Prostate gland (tissue), 2 donors: ENCODE measurements at places on chromosomes 7 and 10.

DNA sequence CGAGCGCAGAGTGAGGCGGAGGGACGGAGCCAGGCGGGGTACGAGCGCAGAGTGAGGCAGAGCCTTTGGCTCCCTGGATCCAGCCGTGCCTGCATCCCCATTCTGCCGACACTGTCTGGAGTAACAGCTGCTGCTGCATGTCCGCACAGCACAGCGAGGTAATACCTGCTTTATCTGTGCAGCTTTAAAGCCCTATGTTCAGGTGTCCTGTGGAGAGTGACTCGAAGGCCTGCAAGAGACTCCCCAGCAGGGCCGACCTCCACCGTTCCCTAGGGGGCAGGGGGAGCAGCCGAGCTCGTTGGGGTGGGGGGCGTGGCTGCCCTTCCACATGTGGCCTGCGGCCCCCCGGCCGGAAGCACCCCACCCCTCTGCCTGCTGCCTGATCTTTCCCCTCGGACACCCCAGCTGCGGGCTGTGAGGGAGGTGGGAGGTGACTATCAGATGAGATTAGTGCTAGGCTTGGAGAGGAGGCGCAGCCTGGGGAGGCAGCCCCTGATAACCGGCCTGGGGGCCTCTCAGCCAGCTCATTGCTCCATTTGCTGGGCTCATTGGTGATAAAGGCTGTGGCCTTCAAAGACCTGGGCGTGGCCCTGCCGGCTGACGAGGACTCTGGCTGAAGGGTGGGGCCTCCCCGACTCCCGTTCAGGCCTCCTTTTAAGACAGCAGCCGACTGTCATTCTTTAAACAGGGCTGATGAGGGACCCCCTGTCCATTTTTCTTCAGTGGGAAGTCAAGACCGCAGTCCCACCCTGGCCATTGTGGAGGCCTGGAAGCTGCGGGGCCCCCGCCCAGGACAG is 8.0 kb downstream of the VENTX start:
- DNase-seq = no peak

- no peak for DNase-seq
Observed at GRCh38 chr7:36344622-36345021, 45.0 kb upstream of the ANLN start.

DNA sequence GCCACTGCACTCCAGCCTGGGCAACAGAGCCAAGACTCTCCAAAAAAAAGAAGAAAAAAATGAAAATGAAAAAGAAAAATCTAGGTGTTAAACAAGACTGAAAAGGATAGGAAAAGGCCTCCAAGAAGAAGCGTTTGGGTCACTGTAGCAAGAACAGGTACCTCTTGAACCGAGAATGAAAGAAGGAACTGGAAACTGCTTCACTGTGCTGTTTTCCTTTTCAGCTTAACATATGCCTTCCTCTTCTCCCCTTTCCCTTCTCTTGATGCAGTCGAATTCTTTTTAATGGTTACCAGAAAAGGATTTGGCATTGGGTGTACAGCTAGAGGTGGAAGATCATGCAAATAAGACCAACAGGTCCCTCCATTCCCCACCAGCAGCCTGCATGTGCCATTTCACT is 28.1 kb downstream of the LRRC4 start:
- DNase-seq = no peak

DNA sequence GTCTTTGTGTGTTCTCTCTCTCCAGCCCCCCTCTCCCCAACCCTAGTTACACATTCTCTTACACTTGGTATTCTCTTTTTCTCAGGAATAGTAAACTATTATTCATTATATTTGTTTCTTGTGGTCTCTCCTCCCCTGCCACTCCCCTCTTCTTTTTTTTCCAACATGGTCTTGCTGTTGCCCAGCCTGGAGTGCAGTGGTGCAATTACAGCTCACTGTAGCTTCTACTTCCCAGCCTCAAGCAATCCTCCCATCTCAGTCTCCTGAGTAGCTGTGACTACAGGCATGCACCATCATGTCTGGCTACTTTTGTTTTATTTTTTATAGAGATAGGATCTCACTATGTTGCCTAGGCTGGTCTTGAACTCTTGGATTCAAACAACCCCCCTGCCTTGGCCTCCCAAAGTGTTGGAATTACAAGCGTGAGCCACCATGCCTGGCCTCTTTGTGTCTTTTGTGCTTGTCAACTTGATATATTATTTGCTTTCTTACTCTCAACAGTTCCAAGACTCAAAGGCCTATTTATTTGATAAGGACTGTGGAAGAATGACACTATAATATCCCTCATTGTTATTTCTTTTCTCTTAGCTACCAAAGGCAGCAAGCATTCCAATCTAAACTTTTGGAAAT is 66.9 kb downstream of the MLLT10 start:
- no peak for DNase-seq

DNA sequence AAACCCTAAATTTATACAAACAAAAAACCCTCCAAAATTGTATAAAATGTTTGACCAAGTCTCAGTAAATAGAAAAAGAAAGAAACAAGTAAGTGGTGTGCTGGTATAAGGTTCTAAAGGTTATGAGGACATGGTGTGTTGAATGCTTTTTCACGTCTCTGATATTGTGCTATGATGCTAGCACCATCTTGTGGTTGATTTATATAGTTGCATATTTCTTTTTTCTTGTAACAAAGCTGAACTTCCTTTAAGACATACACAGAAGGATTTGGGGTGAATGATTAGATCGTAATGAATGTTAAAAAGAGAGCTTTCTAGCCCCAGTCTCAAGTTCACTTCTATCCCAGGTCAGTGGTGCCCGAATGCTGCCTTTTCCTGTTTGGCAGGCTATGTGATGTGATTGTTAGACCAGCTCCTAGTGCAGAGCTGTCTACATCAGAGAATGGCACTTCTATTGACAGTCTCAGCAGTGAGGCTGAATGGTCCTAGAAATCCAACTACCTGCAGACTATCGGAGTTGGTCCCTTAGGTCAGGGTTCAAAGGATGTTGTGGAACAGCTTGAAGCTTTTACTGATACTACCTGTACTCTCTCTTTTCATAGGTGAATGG is 25.0 kb downstream of the VTI1A start:
- DNase-seq = no peak

DNA sequence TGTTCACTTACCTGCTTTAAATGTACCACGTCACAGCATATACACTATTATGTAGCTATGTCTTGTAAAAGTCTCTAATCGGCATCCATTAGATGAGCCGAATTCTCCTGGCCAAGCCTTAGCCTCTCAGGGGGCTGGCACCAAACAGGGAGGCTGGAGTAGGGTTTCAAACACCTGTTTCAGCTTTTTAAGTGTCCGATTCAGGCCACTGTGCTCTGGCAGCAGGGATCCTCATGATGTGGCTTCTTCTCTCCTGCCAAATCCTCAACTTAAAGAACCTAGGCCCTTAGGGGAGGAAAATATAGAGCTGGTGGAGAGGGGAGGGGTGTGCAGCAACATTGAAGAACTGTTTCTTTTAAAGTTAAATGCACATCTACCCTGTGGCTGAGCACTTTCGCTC is 68.5 kb upstream of the NFKB2 start:
- no peak for DNase-seq

DNA sequence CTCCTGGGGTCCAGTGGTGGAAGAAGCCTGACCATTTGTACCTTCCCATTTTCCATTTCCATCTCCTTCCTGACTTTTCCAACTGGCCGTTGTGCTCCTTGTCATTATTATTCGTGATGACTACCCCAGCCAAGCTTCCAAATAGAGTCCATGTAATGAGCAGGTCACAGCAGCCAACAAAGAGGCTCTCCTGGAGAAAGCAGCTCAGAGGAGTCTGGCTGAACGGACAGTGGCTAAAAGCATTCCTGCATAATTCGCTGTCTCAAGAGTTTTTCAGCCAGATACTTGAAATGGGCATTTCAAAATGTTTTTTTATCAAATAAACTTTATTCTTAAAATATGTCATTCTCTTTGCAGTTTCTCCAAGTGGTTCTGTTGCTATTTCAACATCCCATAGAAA is 458.6 kb downstream of the INHBA start:
- no peak for DNase-seq

GRCh38 chr10:24324651-24325050 is 115.7 kb downstream of the KIAA1217 start:
- peak; percentile 57 for DNase-seq

DNA sequence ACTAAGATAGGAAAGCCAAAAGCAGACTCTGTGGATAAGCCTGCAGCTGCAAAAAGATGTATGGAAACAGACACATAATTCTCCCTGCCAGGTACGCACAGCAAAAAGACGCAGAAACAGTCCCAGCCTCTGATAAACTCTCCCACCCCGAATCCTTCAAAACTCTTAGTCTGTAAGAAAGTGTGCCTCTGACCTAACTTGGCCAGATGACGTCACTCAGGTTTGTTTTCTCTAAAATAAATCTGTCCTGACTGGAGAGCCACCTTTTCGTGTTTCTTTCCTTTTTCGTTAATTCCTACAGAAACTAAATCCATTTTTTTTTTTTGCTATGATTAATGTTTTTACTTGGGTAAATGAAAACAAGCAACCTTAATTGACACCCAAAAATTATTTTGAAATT is 793.8 kb downstream of the SORCS1 start:
- no peak for DNase-seq

GRCh38 chr7:66140924-66141323 is 26.3 kb downstream of the CRCP start:
- peak; percentile 66 for DNase-seq

DNA sequence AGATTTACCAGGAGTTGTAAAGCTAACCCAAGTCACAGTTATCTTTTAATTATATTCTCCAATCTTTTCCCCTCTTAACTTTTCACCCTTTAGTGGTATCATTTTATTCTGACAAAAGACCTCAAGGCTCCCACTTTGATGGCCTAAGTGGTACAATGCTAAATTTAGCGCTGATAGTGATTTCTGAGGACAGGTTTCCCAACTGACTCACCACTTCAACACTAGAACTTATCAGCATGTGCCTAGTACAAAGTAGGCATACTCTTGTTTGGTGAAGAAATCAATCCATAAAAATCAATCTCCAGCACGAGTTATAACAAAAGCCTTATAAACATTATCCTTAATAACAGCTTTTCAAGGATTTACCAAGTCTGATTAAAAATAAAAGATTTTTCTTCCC is 7.5 kb downstream of the SNX13 start:
- no peak for DNase-seq
